CD4-positive, alpha-beta T cell treated with Interleukin-15 for 1 hour (primary cell): ENCODE measurements at places on chromosomes 2 and 18.

- DNase-seq = no peak
These were observed 960.9 kb downstream of the SOCS6 start for GRCh38 chr18:71249791-71250190.

DNA sequence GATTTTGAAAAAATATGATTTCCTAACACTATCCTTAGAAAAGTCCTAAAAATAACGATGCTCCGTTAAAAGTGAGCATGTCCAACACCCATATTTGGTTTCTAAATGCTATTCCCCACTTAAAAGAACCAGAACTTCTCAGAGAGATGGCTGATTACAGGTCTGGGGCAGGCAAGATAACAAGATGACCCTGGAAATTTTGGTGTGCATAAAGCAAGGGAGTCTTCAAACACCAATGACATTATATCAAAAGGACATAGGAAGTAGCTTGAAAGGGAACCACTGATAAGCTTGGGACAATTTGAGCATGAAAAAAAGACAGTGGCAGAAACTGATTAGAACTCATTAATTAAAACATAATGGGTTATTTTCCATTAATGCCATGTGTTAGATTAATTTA lies 17.9 kb downstream of the STK17B start:
- DNase-seq = no peak

DNA sequence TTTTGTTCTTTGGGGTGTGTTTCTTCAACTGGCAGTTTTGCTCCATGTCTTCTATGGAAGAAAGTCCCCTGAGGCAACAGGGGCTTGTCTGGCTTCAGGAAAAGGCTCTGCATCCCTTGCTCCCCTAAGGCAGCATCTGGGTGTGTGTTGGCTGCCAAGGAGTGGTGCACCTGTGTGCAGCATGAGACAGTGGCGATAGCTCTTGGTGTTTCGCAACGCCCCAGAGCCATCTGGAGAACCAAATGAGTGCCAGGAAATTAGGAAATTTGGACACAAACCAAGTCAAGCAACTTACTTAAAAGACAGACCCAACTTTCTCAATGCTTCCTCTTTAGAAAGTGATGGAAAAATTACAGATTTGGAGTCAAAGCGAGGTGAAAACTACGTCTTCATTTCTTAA lies 1044.4 kb upstream of the CNTNAP5 start:
- no peak for DNase-seq

GRCh38 chr2:241577413-241578122 lies 19.0 kb downstream of the BOK start:
- DNase-seq = no peak

- DNase-seq = no peak
These were observed 98.6 kb upstream of the NFU1 start for GRCh38 chr2:69535817-69536241.

DNA sequence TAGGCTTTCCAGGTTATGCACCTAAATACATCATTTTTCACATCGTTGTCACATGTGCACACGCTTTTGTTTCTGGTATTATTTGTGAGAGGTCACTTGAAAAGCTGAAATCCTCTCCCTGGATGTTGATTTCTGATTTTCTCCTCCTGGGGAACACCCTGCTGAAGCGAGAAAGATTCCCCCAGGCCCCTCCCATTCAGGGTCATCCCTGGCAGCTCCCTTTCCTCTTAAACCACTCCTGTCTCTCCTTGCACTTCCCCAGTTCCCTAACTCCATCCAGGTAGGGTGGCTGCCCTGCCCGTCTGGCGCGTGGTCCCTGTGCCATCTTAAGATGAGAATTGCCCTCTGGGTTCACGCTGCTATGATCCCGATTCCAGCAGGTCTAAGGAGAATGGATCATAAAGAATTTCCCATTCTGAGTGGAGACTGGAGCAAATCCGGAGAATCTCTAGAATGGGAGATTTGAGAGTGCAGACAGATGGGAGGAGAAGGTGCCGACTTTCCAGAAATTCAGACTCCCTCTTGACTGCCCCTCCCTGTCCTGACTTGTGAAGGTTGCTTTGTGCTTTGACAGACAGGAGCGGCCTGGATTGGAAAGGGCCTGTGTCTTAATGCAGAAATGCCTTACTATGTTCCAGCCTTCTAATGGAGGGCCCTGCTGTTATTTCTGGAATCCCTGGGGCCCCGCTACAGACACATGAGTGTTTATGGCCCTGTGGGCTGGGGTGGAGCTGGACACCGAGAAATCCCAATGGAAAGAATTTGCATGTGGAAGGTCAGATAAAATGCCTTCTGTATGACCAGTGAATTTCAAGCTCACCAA lies 1.3 kb upstream of the YWHAQ start:
- DNase-seq = no peak

- DNase-seq = no peak
These were observed 49.6 kb upstream of the PTH2R start for GRCh38 chr2:208356846-208357574.

GRCh38 chr18:10497206-10497749 lies 28.5 kb upstream of the NAPG start:
- no peak for DNase-seq

DNA sequence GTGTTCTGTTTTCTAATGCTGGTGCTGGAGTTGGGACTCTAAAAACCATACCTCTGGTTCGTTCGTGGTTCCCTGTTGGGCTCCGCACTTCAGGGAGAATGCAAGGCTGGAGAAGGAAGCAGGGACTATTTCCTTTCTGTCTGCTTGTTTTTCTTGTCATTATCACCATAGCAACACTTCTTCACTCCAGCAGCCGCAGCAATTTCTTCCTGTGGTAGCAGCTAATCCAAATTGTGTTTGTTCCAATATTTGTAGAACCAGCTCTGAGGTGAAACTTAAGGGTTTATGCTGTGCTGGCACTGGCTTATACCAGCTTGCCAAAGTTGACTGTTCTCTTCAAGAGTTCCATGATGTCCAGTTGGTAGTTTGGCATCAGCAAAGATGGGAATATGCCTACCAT lies 301.4 kb upstream of the SYT4 start:
- DNase-seq = no peak

DNA sequence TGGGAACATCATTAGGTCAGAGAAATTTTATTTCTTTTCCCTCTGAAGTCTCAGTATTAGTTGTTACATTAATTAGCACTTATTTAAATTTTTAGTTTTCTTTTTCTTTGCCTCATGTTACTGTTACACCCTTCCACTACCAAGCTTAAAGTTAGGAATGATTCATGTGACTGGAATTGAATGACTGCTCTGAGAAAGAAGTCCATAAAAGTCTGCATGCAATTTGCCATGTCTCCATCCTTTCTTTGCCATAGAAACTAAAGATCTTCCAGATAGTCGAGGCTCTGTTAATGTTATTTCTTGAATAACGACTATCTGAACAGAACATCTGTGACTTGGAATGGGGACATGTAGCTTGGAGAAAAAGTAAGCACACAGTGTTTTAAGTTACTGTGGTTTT lies 1269.8 kb upstream of the PIK3C3 start:
- DNase-seq = no peak

DNA sequence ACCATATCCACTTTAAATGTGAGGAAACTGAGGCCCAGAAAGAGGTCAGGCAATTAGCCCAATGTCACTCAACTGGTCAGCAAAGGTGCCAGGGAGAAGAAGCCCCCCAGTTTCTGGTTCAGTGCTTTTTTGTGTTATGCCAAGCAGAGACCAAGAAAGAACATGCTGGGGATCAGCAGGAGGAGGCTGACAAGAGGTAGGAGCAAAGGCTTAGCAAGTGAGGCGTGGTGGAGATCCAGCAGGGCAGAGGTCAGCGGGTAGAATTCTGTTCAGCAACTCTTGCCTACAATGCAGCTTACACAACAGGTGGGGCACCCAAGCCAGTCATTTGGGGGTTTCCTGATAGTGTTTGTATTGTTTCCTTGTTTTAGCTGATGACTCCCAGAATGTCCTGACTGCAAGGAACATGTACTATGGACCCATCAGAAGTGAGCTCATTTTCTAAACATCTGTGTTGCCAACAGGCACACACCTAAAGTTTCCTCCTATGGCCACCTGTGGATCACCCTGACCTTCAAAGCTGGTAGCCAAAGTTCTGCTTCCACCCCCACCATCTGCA lies 28.2 kb downstream of the LPIN2 start:
- DNase-seq = peak; percentile 37

DNA sequence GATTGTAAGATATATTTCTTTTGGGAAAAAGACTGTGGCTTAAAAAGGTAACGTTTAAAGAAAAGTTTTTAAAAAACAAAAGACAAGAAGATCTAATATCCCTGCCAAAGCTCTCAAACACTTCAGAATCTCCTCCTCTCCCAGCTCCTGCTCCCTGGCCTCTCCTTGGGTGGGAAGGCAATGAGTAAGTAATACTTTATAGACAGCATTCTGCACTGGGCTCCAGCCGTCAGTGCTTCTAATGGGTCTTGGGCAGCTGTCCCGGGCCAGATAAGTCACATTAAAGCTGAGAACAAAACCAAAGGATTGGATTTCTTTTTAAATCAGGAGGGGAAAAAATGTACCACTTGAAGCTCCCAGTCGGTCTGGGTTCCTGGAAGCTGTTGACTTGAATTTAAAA lies 133.7 kb downstream of the ALPK2 start:
- no peak for DNase-seq

DNA sequence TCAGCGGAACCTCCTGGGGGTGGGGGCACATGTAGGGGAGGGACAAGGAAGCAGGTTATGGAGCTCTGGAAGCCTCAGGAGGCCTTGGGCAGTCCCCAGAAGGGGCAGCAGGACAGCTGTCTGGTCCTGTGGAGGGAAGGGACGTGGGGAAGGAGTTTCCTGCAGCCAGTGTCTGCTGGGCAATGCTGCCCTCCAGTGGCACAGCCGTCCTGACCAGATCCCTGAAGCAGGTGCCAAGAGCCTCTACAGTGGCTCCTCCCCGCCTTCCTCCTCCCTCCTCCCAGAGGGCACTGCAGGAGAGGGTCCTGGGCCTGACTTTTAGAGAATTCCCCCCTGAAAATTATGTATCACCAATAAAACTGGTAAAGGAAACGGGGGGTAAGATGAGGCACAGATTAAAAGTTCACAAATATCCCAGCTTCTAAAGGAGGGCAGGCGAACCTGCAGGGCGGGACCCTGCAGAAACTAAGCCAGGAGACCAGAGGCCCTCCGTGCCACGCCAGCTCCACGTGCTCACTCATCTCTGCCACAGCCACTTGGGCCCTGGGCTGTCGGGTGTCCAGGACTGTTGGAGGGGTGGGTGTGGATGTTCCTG lies 258.5 kb downstream of the TWIST2 start:
- DNase-seq = no peak

DNA sequence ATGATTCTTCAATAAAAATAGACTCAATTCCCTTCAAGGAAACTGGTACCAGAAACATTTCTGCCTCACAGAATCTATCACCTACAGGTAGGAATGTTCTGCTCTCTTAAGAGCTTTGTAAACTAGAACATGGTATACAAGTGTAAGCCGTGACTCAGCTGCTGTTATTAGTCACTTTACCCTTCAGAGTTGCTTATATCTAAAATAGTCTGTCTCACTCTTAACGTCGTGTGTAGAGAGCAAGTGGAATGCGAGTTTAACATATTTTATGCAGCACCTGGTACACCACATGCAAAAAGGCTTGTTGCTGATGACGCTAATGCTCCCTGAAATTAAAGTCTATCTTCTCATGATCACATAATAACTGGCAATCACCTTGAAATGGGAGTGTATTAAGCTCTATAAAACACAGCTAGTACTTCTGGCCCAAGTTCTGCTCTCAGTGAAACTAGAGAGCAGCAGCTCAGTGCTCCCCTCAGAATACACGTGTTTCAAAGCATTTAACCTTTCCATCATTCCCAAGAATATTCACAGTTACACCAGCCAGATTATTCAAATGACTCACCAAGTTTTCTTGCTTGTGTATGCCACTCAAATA lies 420.0 kb downstream of the ZEB2 start:
- DNase-seq = no peak

DNA sequence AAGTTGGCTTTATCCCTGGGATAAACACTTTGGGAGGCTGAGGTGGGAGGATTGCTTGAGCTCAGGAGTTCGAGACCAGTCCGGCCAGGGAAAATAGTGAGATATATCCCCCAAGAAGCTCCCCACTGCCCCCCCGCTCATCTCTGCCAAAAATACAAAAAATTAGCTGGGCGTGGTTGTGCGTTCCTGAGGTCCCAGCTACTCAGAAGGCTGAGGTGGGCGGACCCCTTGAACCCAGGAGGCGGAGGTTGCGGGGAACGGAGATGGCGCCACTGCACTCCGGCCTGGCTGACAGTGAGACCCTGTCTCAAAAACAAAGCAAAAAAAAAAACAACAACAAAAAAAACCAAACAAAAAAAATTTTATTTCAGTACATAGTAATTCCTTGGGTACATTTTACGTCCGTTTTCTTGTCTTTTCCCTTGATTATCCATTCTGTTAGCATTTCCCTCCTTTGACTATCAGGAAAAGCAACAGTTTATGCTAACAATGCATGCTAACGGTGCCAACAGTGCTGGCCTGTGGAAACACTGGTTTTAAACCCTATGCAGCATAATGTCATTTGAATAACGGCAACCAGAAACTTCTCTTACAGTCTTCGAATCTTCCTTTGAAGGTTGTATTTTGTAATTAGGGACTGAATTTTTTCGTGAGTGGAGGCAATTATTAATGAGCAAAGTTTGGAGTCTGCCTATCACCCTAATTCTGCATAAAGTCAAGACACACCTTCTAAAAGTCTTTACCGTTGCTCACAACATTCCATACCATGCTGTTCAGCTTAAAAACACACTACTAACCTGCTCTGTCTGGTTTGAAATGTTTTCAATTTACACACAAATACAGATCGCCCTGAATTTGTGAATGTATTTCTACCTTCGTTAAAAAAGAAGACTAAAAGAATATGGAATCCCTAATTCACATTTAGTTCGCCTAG lies 721 bp upstream of the MIB1 start:
- no peak for DNase-seq

GRCh38 chr2:21228041-21228895 lies 104.5 kb downstream of the TDRD15 start:
- DNase-seq = no peak

- no peak for DNase-seq
These were observed 410.4 kb downstream of the RAD51AP2 start for GRCh38 chr2:17107871-17108270.

DNA sequence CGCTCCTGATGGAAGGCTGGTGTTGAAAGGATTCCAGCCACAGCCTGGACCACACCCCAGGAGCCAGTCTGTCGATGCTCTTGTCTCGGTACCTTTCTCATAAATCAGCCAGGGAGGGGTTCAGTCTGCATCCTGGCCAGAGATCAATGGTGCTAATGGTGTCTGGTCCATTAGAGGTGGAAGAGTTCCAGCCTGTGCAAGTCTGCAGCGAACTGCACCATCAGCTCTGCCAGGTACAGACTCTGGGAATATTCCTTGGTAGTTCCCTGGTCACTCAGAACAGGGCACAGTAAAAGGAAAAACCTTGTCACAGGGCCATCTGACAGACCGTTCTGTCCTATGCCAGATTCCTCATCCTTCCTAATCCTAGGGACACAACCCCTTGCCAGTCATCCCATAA lies 164.3 kb downstream of the MTCL1 start:
- no peak for DNase-seq

- no peak for DNase-seq
These were observed 90.9 kb downstream of the PLA2R1 start for GRCh38 chr2:159971365-159972152.

DNA sequence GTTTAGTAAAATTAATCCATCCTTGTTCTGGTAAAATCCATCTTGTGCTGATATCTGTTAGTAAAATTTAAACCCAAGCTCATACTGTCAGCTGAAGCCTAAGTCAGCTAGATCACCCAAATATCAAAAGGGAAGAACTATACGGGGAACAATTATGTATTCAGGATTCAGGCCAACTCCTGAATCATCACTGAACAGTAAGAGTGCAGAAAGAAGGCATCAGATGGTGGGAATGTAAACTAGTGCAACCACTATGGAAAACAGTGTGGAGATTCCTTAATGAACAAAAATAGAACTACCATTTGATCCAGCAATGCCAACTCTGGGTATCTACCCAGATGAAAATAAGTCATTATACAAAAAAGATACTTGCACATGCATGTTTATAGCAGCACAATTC lies 81.8 kb downstream of the RAPGEF4 start:
- DNase-seq = no peak
